ENCODE measurements at places on chromosomes 12 and 14.

GRCh38 chr14:68662392-68662791 lies 130.5 kb downstream of the ZFP36L1 start:
- no peak for DNase-seq

DNA sequence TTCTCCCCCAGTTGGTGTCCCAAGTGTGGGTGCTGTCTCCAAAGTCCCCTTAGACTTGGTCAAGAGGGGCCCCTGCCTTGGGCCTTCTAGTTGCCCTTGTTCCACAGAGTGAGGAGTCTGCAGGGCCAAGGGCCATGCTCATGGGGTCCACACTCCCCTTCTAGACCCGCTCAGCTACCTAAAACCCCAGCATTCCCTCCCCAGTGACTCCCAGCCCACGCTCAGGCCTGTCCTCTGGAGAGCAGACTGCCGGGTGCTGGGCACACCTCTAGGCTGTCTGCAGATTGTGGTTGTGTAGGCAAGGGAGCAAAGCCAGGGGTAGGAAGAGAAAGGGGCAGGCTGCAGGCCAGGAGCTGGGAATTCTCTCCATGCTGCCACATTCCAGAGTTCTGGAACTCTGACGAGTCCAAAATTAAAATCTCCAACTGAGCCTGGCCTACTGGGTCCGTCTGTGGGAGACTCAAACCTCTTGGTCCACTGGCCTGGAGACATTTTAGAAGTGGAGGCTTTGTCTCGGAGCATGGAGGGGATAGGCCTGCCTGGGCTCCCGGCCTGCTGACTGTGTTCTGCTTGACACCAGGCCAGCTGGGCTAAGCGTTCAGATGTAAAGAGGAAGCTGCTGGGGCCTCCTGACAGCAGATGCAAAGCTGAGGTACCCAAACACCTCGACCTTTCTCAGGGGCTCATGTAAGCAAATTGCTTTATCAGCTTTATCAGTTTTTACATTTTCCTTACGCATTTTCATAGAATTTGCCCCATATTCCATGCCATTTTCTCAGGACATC lies 13.7 kb upstream of the KRT5 start:
- no peak for DNase-seq

DNA sequence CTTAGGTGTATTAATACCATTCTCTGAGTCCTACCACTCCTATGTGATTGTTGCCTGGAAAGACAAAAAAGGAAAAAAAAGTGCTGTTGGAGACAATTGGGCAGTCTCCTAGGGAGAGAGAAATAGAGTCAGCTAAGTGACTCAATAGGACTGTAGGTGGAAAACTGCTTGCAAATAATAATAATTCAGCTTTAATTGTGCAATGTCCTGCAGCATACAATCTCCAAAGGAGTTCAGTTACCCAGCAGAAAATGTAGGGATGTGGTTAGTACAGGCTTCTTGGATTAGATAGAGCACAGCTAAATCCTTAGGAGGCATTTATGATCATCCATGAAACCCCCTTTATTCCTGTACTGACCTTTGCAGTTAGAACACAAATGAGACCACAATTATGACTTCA lies 3.0 kb upstream of the SRSF9 start:
- no peak for DNase-seq

DNA sequence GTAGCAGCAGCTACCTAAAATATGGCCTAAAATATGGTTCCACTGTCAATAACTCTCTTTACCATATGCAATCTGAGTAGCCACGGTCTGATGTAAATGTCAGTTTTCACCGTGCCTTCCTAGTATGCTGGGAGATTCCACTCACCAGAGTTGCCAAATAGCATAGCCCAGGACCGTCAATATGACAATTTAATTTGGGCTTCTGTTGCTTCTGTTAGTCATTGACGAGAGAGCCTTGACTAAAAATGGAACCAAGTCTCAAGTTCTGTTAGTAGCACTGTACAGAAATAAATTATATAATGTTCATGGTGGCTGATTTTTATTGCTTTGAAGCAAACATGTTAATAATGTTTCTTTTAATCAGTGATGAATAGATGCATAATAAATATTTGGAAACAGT lies 348.4 kb downstream of the BCAT1 start:
- peak; percentile 11 for DNase-seq

DNA sequence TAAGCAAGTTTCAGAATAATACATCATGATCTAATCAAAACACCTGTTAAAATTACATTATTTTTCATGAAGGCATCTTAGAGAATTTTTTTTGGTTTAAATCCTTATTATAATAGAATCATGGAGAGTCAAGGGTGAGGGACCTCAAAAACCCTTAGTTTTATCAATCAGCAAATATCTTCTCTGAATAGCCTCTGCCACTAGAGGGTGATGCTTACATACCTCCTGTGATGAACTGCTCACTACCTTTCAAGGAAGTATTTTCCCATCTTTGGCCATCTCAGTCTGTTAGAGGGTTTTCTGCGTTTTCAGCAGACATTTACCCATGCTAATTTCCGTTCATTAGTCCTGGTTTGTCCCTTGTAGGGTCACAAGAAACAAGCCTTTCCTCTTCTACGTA lies 200.2 kb downstream of the TRHDE start:
- no peak for DNase-seq

DNA sequence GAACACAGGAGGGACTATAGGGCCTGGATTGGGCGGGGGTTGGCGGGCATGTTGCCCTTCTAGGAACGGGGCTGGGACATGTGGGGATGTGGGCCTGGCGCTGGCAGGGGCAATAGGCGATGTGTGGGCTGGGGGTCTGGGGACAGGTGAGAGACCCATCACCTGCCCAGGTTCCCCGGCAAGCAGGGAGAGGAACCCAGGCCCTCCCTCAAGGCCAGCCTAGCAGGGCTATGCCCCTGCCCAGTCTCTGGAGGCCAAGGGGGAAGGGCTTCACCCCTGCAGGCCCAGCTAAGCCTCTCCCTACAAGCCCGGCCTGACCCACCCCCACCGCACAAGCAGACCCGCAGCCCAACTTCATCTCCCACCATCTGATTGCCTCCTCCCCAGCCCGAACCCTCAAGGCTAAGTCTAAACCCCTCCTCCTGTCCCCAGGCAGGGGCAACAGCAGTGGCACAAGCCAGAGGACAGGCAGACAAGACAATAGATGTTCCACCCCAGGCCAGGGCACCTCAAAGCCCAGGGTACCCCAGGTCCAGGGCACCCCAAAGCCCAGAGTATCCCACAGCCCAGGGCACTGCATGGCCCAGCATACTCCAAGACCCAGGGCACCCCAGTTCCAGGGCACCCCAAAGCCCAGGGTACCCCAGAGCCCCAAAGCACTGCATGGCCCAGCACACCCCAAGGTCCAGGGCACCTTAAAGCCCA lies 6.5 kb downstream of the JAG2 start:
- DNase-seq = no peak

DNA sequence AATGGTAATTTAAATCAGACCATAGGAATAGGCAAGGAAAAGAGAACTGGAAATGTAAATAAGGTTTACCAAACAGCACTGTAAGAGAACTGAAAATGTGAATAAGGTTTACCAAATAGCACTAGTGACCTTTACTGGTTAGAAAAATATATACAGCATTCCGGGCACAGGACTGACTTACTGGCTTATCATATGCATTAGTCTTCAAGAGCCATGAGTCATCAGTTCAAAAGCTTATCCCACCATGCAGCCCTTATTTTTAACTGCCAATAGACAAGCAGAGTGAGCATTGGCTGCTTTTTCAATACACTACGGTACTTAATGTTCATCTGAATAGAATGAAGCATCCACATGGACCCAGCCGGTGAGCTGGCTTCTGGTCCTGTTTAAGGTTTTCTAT lies 13.0 kb upstream of the NELL2 start:
- DNase-seq = no peak

DNA sequence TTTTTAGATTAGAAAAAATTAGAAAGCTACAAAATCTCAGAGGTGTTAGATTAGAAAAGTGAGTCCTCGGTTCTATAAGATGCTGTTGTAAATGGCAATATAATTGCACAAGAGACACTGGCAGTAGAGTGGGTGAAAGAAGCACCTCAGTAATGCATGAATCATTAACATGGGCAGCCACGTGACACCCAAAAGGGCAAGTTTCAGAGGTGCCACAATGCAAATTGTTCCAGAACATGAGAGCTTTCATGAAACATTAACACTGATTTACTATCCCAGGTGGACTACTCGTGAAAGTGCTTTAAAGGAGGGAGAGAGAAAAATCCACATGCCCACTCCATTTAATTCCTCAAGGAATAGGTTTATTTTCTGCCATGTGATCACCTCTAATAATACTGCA lies 108.4 kb downstream of the PTPRR start:
- no peak for DNase-seq

DNA sequence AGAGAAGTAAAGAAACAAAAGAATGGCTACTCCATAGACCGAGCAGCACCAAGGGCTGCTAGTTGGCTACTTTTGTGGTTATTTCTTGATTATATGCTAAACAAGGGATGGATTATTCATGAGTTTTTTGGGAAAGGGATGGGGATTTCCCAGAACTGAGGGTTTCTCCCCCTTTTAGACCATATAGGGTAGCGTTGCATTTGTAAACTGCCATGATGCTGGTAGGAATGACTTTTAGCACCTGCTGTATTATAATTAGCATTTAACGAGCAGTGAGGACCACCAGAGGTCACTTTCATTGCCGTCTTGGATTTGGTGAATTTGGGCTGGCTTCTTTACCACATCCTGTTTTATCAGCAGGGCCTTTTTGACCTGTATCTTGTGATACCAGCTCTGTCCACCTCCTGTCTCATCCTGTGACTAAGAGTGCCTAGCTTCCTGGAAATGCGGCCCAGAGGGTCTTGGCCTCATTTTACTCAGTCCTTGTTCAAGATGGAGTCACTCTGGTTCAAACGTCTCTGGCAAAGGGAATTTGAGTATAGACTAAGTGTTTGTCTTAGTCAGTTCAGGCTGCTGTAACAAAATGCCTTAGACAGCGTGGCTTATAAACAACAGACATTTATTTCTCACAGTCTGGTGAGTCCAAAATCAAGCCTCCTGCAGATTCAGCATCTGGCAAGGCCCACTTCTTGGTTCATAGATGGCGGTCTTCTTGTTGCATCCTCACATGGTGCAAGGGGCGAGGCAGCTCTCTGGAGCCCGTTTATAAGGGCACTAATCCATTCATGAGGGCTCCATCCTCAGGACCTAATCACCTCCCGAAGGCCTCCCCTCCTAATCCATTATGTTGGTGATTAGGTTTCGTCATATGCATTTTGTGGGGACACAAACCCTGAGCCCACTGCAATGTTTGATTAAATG lies 348.3 kb upstream of the SFSWAP start:
- DNase-seq = no peak
